ENCODE measurements at places on chromosomes 4 and X.
A peak's percentile ranks its signal among the peaks of the same experiment; 100 is the strongest.

GRCh38 chrX:10173331-10173900 lies 16.6 kb downstream of the CLCN4 start:
- peak; percentile 37 for DNase-seq

DNA sequence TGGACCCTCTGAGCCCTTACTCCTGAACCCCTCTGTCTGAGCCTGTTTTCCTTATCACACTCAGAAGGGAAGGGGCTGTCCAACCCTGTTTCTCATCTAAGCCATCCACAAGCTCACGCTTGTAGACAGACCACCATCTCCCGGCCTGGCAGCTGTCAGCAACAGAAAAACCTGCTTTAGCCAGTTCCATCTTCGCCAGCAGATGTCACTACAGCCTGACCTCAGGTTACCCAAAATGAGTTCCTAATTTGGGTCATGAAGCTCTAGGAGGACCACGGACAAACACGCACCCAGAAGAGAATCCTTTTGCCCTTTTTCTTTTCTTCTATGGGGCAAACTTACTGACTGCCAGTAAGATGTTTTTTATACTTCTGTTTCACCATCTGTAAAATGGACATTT lies 445.4 kb downstream of the BCOR start:
- peak; percentile 12 for DNase-seq

DNA sequence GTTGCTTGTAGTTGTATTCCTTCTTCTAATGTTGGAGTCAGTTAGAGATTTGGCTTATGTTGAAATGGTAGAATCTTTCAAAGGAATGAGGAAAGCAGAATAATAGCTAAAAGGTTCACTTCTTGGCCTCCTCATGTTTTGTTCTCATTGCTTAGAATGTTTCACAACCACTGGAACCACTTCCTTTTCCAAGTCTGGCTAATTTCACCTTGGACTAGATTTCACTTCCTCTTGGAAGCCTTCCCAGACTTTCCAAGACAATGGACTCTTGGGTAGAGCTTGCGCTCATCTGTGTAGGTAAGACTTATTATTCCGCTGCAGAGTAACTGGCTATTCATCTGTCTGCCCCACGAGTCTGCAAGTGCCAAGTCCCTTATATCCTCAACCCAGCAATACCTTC lies 8.3 kb downstream of the SPATA18 start:
- DNase-seq: no peak

GRCh38 chr4:188266386-188266785 lies 127.1 kb downstream of the TRIML1 start:
- no peak for DNase-seq
